ENCODE measurements at places on chromosomes 12 and 14. TPM values are rescaled to one million over a fixed set of nuclear protein-coding genes. Genes with fewer than 3 reads are reported as not detected.

- DNase-seq = no peak
These were observed 30.7 kb downstream of the RBM19 start for GRCh38 chr12:113935459-113935858.

DNA sequence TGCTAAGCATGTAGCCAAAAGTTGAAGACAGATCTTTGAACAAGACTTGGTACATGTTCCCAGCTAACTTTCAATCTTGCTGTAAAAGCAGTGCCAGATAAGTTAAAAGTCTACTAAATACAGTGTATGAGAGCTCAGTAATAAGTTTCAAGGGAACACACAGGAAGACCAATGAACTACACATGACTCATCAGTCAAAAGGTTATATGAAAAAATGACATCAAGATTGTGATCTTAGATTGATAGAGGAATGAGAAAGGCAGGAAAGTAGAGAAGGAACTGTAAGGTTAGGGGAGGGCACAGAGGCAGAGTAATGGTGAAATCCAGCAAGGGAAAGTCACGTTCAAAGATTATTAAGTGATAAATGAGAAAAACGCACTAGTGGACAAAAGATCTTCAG is 249.9 kb upstream of the FLRT2 start:
- DNase-seq = no peak

DNA sequence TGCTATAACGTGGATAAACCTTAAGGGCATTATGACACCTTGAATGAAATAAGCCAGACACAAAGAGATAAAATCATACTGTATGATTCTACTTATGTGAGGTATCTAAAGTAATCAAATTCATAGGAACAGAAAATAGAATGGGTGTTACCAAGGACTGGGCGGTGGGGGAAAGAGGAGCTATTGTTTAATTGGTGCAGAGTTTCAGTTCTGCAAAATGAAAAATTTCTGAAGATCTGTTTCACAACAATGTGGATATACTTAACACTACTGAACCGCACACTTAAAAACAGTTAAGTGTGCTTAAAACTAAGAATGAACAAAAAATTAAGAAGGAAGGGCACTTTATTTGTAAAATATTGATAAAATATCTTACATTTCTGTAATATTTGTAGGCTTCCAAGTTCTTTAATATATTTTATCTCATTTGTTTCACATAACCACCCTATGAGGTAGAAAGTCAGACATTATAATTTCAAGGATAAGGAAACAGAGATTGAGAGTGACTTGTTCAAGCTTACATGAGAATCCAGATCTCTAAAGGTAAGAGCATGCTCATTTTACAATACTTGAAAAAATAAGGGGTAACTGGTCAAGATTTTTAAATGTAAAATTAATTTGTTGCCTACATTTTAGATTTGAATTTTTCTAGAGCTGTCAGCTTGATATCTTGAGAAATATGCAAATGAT is 14.9 kb downstream of the LTA4H start:
- no peak for DNase-seq

GRCh38 chr12:2198005-2198501 is 145.3 kb downstream of the CACNA1C start:
- DNase-seq = peak; percentile 44

ASB2 gene
- 10.3 TPM for total RNA-seq

SCNN1A gene
- 128 TPM for total RNA-seq

DNA sequence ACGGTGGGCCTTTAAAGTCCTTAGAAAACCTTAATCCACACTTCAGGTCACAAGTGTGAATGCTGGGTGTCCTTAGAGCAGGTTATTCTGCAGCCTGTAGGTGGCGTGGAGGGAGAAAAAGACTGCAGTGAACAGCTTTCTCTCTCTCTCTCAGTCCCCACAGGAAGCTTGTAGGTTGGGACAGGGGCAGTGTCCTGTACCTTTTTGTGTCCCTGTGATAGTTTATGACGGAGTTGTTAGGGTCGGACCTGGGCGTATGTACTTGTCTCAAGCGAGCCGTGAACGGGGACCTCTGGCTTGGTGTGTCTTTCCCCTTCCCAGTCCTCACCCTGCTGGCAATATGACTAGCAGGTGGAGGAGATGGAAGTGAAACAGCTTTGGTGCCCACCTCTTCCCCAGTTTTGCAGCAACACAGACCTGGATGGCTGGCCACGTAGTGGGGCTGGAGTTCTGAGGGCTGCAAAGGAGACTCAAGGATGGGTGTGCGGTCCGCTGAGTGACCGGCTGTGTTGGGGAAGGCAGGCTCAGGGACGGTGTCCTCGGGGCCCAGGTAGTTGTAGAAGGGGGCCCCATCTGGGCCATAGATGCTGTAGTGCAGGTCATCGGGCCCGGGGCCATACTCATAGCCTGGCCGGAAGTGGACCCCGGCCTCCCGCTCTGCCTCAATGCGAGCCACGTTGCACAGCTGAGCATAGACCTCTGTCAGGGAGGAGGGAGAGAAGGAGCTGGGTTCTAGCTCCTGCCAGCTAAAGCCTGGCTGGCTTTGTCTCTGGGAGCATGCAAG is 8.9 kb downstream of the ISCA2 start:
- DNase-seq = no peak

DNA sequence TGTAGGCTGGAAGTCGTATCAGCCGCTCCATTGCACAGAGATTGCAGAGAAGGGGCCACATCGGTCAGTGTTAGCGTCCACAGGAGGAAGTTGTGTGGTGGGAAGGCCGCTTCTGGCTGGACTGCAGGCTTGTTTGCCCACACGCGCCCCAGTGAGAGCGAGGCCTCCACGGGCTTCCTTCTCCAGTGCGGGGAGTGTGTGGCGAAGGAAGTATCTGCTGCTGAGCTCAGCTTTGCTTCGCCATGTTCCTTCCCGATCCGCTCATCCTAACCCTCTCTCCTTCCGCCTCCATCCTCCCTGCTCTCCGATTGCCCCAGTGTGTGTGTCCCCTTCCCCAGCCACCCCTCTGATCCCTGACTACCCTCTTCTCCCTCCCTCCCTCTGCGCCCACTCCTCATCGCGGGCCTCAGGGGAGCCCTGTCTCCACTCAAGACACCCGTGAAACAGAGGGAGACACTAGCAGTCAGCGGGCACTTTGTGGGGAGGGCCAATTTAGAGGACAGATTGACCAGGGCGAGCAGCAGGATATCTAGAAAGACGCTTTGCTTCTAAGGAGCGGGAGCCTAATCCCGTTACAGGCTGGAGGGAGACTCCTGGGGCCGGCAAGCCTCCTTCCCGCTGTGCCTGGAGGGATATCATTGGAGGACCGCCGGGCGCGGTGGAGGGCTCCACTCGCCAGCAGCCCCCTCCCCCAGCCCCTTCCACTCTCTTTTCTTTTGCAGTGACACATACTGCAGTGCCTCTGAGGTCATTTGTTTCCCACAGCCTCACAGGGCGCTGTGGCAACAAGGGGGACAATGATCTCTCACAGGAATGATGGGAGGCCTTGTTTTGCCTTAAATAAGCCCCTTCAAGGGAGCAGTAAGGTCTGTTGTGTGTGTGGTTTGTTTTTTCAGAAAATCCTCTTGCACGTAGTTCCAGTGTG is 428.8 kb downstream of the ZFP36L1 start:
- DNase-seq = no peak

PLEKHD1 gene
- total RNA-seq = 0.40 TPM

PPP4R4 gene
- 9.5 TPM for total RNA-seq

Data from prostate gland (tissue), 2 donors.